Activated CD8-positive, alpha-beta memory T cell treated with anti-CD3 and anti-CD28 coated beads for 24 hours (primary cell): ENCODE measurements at places on chromosomes 3 and 15.

DNA sequence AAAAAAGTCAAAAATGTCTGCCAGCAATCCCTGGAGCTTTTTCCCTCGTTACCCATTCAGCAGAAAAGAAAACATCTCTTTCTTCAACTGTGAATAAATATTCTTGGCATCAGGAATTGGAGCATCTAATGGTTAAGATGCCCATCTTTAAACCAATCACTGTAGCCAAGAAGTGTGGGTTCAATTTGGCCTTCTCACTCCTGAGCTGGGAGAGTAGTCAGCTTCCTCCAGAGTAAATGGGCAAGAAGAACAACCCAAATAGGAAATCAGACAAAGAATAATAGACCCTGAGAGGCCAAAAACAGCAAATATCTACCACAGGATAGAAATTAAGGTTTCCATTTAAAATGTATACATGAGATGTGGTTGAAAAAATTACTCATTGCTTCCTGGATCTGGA lies 508.0 kb upstream of the MDFIC2 start:
- no peak for DNase-seq

DNA sequence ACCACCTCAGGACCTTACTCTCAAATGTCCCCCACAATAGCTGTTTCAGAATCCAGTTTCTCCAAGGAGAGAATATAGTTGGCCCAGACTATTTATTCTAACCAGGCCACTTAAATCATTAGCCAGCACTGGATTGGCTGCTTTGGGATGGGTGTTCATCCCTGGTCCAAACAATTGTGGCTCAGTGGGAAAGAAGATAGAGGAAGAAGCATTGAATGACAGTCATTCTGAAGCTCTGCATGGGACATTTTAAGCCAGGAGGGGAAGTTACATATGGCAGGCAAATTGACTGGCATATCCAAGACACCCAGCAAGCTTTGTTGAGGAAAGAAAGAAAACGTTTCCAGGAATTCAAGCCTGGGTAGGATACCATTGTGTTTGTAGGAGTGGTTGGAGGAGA lies 5.6 kb upstream of the DCLK3 start:
- no peak for DNase-seq

GRCh38 chr15:33377204-33377603 lies 66.4 kb downstream of the RYR3 start:
- DNase-seq: no peak

- DNase-seq: no peak
These were observed 58.9 kb upstream of the GATA2 start for GRCh38 chr3:128551867-128552266.

DNA sequence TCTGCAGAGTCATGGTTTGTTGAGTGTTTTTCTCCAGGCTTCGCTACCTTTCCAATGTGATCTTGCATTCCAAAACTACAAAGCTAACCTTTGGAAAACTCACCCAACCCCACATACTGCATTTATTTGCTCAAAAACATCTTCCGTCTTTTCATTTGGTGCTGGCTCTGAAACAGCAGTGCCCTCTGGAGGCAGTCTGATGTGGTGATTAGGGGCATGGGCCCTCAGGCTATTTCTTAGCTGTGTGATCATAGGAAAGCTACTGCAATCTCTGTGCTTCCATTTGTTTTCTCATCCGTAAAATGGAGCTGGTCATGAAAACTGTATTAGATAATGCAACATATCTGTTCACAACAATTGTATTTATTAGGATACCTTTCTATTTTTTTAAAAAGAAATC lies 47.0 kb downstream of the MTHFS start:
- DNase-seq: no peak

DNA sequence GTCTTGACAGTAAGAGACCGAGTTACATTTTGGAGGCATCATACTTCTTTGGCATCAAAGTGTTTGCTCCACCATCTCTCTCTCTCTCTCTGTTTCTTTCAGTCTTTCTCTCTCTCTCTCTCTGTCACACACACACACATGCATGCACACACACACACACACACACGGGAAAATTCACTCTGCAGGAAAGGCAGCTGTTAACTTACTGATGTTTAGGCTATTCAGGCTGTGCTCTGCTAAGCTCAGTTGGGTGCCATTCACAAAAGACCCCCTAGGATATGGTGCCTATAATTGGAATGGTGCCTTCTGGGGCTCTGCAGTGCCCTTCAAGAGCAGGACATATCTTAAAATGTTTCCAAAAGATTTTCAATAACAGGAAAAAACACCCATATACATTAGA lies 78.2 kb downstream of the KCNH8 start:
- no peak for DNase-seq

DNA sequence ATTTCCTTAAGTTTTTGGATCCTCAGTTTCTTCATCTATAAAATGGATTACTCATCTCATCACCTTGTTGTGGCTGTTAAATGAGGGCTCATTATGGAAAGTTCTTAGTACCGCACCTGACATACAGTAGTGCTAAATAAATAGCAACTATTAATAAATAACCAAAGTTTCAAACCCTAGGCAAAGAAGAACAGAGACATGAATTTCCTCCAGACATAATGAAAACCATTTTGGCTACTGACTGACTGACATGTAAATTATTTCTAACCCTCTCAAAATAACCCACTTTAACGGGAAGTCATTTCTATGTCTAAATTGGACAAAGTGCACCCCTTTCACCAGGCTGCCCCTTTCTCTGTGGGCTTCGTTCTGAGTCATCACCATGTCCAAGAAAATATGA lies 17.4 kb upstream of the KLHL6 start:
- no peak for DNase-seq

DNA sequence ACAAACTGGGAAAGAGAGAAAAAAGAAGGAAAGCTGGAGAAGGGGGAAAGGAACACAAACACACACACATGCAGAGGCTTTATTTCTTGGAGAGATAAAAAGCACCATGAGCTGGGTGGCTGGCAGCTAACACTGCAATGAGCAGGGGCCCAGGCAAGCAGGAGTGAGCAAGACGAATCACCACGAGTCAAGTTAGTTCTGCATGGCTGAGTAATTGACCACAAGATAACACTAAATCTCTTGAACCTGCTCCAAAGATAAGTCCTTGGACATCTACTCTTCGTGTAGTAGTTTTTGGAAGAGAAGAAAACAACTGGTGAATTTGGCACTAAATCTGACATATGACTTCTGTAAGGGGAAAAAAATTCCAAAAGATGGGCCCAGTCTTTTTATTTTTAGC lies 100.9 kb downstream of the MYO5A start:
- DNase-seq: no peak

- DNase-seq: no peak
These were observed 34.9 kb downstream of the MORF4L1 start for GRCh38 chr15:78907577-78907976.

DNA sequence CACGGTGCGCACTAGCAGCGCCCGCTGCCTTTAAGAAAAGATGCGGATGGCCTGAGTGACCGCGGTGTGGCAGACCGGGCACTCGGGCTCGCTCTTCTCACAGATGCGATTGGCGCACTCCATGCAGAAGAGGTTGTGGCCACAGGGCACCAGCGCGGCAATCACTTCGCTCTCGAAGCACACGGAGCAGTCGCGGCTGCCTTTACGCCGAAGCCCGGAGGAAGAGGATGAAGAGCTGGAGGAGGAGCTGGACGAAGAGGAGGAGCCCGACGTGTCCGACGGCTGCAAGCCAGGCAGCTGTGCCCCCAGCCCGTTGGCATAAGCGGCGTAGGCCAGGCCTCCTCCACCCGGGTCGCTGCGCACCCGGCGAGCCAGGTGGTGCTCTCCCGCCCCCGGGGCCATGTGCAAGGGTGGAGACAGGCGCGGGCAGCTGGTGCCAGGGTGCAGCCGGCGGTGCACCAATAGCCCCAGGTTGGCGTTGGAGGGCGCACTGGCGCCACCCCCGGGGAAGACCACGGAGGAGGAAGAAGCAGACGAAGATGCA lies 2.6 kb downstream of the MEX3B start:
- DNase-seq: no peak

GRCh38 chr3:16318176-16318575 lies 53.2 kb downstream of the OXNAD1 start:
- DNase-seq: no peak

GRCh38 chr15:42106288-42106687 lies 11.9 kb upstream of the PLA2G4D start:
- DNase-seq: no peak

DNA sequence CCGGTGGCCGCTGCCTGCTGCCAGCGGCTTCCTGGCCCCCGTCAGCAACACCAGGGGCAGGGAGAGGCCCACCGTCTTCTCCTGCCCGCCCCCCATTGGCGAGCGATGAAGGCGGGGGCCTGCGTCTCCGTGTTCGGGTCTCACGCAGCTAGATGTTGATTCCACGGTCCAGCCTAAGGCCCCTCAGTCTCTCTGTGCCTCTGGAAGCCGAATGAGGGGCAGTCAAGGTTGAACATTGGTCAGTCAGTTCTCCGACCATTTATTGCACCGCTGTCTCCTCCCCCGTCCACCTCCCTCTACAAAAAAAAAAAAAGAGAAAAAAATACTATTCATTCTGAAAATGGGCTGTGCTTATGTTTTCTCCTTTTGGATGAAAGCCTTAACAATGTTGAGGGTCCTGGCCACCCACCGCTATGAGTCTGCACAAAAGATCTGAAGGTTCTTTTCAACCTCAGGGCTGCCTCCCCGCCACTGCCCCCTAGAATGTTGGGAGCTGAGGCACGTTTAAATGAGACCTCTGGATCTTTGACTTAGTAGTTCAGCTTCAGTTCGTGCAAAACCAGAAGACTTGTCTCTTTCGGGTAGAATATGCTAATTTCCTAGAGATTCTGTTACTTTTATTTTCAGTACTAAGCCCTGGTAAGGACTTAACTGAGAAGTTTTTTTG lies 736 bp downstream of the IREB2 start:
- peak; percentile 73 for DNase-seq

- no peak for DNase-seq
These were observed 20.2 kb upstream of the BTLA start for GRCh38 chr3:112519424-112520001.

- DNase-seq: no peak
These were observed 185.0 kb downstream of the RBMS3 start for GRCh38 chr3:29465836-29466235.

DNA sequence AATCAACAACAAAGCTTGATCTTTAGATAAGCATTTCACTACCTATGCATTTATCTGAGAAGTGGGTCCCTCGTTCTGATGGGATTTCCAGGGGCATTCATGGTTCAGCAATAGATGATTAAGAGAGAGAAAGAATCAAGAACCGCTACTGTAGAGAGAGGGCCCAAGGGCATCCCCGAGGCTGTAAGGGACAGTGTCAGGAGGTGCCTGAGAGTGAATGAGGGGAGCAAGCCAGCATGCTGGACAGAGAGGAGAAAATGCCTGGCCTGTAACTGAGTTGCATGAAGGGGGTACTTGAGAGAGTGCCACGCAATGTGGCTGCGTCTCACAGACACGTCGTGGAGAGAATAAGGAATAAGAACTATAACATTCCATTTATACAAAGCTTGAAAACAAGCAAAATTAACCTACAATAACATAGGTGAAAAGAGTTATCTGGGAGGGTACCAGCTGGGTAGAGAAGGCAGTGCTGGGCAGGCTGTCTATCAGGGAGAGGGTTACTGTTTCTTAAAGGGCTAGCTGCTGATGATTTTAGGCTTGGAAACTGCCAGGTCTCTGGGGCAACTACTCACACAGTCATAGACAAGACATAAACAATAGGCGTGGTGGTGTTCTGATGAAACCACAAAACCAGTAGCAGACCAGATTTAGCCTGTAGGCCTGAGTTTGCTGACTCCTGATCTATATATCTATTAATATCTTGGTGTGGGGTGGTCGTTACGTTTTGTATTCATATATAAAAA lies 374.6 kb upstream of the CFAP20DC start:
- no peak for DNase-seq

DNA sequence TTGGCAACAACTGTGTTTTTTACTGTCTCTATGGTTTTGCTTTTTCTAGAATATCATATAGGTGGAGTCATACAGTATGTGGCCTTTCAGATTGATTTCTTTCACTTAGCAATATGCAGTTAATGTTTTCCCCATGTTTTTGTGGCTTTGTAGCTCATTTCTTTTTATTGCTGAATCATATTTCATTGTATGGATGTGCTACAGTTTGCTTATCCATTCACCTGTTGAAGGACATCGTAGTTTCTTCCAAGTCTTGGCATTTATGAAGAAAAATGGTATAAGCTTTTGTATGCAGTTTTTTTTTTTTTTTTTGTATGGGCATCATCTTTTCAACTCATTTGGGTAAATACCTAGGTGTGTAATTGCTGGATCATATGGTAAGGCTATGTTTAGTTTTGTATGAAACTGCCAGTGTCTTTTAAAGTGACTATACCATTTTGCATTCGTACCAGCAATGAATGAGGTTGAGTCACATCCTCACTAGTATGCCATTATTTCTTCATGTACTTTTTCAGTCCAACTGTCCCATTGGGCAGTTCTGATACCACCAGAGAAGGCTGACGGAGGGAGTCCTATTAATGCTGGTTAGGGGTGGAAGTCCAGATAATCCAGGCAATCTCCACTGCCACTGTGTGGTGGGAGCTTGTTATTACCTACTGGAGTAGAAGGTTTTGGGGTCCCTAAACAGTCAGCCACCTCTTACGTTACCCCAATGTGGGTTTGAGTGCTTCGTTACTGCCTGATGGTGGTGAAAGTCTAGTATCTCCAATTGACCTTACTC lies 210.5 kb downstream of the DOCK3 start:
- DNase-seq: no peak
